Left hindlimb (tissue), 1 donor: ENCODE measurements at places on chromosomes 5 and 9.

DNA sequence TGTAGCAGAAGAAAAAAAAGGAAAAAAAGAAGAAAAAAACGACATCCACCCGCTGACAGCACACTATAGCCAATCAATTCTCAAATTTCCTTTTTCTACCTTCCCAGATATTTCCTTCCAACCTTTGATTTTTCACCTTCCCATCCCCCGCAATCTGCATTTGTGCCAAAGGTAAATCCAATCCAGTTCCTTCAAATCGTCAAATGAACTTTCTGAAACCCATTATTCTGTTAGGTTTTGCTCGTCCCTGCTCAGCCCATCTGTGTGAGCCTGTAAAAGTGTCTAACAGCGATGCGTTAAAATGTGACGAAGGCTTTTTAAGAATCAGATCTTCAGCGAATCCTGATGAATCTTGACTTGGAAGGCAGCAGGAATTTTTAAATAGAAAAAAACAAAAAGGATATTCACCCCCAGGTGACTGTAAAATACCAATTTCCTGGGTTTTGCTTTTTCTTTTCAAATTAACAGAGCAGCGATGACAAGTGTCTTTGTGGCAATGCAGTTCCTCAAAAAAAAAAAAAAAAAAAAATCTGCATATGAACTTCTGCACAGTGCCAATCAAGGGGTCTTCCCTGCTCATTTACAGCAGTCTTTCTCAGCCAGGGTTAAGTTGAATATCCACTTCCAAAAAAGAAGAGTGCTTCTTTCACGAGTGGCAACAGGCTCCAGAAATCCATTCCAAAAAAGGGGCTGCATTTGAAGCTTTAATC is 367 bp upstream of the SHC3 start:
- DNase-seq: no peak

DNA sequence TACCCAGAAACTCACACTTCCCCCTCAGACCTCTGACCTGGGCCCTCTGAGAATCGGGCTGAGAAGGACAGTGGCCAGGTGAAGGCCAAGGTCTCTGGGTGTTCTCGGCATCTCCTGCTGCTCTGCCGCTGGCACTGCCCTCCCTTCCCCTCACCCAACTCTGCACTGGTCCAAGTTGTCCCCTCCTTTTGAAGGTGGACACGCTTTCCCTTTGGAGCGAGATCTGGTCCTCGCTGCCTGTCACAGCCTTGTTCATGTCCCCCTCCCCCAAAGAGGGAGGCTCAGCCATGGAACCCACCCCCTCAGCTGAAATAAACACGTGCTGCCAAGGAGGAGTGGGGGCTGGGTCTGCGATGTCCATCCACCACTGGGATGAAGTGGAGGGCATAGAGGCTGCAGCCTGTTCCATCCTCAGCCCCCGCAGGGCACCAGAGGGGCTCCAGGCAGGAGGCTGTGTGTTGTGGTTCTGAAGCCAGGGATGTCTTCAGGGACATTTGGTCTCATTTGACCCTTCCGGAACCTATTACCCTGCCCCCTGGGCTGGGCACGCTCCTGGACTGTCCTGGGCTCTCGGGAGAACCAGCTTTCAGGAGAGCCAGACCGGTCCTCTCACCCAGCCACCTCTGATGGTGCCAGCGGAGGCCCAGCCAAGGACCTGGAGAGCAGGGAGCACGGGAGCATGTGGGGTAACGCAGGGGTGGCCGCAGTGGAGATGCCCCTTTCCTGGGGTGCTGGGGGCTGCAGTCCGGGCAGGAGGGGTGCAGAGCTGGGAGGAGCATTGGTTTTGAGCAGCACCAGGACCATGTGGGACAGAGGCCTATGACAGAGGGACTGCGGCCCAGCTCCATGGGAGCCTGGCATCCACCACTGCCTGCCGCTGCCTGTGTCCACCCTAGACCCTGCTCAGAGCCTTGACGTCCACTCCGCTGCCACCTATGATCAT is 4.7 kb upstream of the LCN2 start:
- peak; percentile 40 for DNase-seq

GRCh38 chr9:75087289-75087823 is 599 bp downstream of the NMRK1 start:
- no peak for DNase-seq

DNA sequence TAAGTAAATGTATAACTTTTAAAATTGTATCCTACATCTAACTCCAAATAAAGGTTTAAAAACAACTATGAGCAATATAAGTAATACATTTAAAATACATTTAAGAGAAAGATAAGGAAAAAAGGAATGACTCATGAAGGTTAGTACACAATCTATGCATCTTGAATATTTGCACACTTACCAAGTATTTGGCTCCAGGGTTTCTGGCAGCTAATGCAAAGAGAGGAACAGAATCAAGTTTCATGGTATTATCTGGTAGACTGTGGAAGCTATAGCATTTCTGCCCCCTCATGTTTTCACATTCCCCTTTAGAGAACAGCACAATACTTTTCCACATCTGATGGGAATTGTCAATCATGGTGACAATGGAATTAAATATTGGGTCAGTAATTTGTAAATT is 132.1 kb downstream of the COX7C start:
- DNase-seq: no peak

GRCh38 chr9:84924266-84924665 is 254.7 kb downstream of the NTRK2 start:
- no peak for DNase-seq

- no peak for DNase-seq
Measured at GRCh38 chr9:118008246-118008645, 304.0 kb downstream of the TLR4 start.

- no peak for DNase-seq
Measured at GRCh38 chr5:90170261-90170660, 239.3 kb downstream of the CETN3 start.

GRCh38 chr5:172402531-172403188 is 51.7 kb downstream of the SH3PXD2B start:
- DNase-seq: no peak

DNA sequence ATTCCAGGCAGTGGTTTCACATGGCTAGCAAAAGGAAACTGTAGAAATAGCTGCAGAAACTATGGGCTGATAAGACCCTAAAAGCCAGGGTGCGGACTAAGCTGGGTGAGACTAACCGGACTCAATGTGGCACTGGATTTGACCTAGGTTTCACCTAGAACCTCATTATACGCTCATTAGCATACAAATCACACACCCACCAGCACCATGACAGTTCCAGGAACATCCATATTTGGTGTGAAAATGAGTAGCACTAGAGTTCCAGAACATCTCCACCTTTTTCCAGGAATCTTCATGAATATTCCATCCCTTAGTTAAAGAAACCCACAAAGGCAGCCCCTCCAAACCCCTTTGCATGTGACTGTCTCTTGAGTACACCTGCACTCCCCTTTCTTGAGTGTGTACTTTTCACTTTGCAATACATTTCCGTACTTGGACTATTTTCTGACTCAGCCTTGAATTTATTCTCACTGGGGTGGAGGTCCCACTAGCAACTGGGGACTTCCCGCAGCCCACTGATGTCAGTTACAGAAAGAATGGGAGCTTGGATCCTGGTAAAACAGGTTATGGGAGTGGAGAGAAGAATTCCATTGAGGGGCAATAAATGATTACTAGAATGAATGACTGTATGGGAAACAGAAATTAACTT is 58.0 kb upstream of the SPATA31C2 start:
- DNase-seq: no peak

GRCh38 chr9:68817079-68817875 is 112.2 kb downstream of the PIP5K1B start:
- DNase-seq: no peak

GRCh38 chr9:134011401-134011800 is 13.9 kb upstream of the BRD3OS start:
- no peak for DNase-seq

GRCh38 chr5:74367241-74367733 is 273.2 kb downstream of the ENC1 start:
- no peak for DNase-seq

GRCh38 chr9:100686420-100686819 is 108.5 kb downstream of the CAVIN4 start:
- no peak for DNase-seq

- no peak for DNase-seq
Measured at GRCh38 chr5:31898036-31898632, 259.2 kb downstream of the PDZD2 start.

DNA sequence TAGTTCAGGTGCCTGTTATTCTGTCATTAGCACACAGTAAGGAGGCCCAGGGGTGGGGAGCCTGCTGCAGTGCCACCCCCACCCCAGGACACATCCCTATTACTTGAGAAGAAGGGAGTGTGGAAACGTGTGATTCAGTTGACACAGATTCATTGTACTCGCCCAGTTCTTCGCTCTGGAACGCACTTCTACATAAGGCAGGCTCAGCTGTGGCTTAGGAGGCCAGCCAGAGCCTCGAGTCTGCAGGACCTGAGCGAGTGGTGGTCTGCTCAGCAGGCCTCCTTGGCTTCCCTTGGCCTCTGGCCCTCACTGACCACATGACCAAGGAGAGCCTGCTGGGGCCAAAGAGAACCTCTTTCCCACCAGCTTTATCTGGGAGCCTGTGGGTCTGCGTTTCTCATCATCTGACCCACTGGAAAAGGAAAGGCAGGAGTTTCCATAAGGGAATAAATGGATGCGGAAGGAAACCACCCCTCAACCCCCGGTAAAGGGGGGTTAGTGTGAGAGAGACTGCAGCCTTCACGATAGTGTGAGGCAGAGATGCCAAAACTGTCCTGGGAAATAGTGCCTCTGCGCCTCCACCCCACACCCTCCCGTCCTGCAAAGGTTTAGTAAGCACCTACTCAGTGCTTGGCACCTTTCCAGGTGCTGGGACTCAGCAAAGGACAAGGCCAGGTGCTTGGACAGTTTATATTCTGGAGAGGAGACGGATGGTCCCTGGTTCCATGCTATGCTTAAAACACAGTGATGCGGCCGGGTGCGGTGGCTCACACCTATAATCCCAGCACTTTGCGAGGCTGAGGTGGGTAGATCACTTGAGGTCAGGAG is 73.7 kb downstream of the PPARGC1B start:
- peak; percentile 45 for DNase-seq

GRCh38 chr5:9338796-9339195 is 207.1 kb downstream of the SEMA5A start:
- DNase-seq: no peak

DNA sequence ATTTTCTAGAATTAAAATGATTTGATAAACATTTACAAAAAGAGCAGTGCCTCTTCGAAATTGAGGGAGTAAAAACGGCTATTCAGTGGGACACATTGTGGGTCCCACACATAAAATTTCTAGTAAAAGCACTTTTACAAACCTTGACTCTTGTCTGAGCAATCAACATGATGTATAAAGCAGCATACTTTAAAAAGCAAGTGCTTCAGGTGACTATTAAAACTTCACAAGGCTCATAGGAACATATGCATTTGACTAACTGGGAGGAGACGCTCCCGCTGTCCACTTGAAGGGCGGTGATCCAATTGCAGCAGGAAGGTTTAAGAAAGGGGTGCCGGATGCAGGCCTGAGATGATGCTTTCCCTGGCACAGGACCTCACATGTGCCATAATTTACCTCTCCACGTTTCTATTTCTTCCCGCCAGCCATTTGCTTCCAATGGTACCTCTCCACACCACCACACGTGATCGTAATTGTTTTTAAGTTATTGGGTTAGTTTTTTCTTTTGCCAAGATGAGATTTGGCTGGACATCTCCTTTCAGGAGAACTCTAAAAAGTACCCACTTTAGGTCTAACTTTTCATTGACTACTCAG is 1.8 kb downstream of the MCTP1 start:
- no peak for DNase-seq

- no peak for DNase-seq
Measured at GRCh38 chr5:10288592-10289219, 19.0 kb downstream of the CMBL start.

- no peak for DNase-seq
Measured at GRCh38 chr5:113232667-113233066, 202.1 kb downstream of the TSSK1B start.

- no peak for DNase-seq
Measured at GRCh38 chr9:127801955-127802575, 617 bp upstream of the FPGS start.

GRCh38 chr9:124680049-124680448 is 91.1 kb downstream of the NR6A1 start:
- DNase-seq: no peak

GRCh38 chr9:124290743-124291554 is 33.2 kb downstream of the NEK6 start:
- no peak for DNase-seq

DNA sequence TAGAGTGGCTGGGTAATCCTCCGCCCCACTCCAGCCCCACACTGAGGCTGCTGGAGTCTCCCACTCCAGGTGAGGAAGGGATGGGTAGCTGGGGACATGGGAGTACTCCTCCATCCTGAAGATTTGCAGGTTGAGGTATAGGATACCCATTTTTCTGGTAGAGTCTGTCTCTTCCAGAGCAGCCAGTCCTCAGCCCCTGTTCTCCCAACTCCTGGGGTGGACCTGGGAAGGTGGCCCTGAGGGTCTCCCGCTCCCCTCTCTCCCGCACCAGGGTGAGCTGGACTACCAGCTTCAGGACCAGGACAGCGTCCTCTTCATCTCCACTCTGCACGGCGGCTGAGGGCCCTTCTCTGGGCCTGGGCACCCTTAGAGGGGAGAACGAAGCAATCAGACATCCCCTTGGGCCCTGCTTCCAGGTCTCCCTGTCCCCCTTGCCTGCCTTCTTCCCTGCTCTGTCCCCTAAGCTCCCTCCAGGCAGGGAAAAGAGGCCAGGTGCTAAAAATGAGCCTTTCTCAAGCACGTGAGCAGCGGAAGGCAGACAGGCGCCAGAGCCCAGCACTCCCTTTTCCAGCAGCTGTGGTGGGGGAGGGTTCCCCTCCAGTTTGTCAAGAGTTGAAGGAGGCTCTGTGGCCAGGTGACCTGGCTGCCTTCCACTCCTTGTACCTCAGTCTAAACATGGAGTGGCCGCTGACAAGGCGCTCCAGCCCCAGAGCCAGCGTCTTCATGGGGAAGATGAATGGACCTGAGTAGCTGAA is 18.4 kb downstream of the URM1 start:
- DNase-seq: no peak

GRCh38 chr5:65873181-65873750 is 53.1 kb upstream of the ERBIN start:
- no peak for DNase-seq

DNA sequence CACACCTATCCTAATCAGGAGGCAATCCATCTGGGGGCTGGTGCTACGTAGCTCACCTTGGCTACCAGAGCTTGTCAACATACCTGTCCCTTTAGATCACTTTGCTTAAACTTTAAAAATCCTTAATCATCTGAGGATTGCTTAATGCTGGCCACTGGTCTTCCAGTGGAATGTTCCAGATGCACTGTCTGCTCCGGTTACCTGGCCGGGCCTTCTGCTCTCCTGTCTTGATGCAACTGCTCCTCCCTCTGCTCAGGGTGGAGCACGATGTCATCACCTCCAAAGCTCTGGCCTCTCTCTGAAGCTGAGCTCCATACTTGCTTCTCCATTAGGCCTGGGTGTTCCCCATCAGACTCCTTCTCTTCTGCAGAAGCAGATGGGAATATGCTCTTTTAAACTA is 106.5 kb upstream of the OTULINL start:
- no peak for DNase-seq

- DNase-seq: peak; percentile 41
Measured at GRCh38 chr9:81559709-81560108, 129.6 kb downstream of the TLE1 start.

DNA sequence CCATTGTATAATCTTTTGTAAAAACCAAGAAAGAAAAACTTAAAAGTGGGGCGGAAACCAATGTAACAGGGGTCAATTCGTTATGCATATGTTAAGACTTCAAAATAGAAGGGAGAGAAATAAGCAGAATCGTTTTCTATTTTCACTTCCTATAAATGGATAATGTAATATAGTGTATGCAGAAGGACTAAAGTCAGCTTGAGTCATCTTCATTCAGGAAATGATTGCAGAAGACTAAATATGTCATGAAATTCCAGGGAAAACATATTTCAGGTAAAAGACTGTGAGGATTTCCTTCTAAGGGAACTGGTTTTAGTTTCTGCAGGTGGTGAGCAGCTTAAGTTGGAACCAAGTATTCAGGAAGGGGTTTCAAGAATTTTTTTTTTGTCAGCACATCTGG is 753.3 kb downstream of the IRX1 start:
- DNase-seq: no peak
